Stimulated activated CD8-positive, alpha-beta memory T cell treated with anti-CD3 and anti-CD28 coated beads, Interleukin-4, amount 100 ng/mL, for 1 hour (primary cell): ENCODE measurements at places on chromosomes 1 and 21.

DNA sequence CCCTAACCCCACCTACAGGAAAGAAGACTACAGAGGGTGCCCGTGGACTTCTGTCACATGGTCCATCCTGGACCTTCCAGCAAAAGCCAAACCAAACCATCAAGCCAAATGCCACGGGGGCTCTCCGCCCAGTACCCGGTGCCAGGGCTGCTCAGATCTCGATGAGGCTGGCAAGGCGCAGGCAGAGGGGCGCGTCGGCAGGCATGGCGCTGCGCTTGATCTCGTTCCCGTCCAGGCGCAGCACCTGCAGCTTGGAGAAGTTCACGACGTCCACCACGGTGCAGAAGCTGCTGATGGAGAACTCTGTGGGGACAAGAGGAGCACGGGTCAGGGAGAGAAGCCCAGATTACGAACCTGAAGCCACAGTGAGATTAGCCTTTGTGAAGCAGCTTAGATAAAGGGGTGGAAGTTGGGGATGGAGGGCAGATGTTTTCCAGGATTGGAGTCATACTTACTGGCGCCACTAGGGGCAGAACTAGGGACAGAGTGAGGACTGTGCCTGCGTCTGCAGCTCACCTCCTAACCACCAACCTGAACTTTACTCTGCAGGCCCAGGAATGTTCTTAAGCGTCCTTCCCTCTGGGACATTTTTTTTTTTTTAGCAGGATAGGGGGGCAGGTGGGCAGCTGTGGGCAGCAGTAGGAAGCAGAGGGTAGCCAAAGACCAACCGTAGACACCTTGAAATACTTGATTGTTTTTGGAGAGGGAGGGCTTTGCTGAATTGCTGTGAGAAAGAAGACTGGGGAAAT, 8.6 kb downstream of the FMOD start:
- DNase-seq, result no peak

DNA sequence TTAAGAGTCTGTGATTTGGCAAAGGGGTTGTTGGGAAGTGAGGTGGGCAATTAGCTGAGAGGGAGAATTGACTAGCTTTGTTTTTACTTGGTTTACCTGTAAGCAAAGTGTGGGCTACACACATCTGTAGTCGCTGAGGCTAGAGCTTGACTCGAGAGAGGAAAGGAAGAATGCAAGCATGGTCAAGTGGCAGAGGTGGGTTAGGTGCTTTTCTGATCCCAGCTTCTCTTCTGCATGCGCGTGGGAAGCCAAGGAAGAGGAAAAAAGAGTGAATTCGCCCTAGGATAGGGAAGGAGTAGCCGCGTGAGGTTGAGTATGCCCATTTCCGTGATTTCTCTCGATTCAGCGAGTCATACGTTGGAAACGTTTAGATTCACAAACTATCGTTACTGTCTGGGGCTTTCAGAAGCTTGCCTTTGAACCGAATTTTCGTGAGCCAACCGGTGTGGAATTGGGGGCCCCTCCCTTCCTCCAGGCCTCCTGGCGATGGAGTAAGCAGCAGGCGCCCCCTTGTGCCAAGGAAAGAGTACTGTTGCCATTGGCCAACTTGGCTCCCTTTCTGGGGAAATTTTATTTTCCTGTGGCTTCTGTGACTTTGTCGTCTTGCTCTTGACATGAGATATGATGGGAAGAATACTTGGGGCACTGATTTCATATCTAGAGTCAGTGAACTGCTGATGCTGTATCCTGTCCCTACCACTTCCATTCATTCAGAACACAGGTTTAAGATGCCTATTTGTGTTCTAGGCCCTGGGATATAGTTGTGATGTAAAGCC, 1.3 kb downstream of the PIGV start:
- peak; percentile 56 for DNase-seq

DNA sequence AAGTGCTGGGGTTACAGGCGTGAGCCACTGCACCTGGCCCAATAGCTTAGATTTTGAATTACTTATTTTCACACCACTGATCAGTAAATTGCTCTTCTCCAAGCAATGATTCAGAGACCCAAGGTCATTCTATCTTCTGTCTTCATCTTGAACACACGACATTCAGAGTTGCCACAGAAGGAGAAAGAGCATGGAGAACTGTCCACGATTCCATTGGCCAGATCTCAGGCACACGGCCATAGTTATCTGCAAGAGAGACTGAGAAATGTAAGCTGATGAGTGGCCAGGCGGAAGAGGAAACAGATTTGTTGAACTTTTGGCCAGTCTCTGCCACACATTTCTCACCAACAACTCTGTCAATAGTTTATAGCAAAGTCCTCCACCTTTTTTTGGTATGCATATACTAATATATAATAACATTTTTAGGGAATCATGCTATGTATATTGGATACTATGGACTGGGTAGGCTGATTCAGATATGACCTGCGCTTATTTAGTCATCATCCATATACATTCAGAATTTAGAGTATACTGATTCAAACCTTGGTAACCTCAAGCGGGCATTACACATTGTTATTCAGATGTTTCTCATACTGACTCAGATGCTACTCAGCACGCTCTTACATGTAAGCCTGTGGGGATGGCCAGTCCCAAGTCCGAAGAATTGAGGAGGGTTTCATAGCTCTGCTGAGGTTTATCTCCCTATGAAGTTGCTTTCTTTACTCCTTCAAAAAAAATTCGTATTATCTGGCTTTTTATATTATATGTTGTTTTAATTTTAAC, 25.5 kb upstream of the CAP1 start:
- DNase-seq, result no peak

- DNase-seq, result no peak
Measured at GRCh38 chr21:18164933-18165332, 79.7 kb upstream of the CHODL start.

DNA sequence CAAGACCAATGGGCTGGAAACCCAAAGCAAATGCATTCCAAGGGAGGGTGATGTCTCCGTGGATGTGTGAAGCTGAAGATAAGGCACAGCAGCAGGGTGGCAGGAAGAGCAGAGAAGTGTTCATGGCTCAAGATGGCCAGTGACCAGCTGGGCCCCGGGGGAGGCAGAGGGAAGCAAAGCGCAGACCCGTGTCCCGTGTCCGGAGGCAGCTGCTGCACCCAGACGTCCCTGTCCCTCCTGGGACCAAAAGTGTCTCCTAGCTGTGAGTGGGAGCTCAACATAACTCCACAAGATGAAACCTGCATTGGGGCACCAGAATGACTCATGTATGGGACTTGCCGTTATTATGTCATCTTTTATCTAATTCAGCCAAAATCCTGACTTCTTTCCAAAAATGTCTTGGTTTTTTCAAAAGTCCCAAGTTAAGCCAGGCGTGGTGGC, 118.2 kb downstream of the RIPK4 start:
- DNase-seq, result no peak

- DNase-seq, result no peak
Measured at GRCh38 chr1:45378184-45378583, 37.9 kb upstream of the MUTYH start.

- no peak for DNase-seq
Measured at GRCh38 chr1:97350241-97350640, 570.6 kb downstream of the DPYD start.

DNA sequence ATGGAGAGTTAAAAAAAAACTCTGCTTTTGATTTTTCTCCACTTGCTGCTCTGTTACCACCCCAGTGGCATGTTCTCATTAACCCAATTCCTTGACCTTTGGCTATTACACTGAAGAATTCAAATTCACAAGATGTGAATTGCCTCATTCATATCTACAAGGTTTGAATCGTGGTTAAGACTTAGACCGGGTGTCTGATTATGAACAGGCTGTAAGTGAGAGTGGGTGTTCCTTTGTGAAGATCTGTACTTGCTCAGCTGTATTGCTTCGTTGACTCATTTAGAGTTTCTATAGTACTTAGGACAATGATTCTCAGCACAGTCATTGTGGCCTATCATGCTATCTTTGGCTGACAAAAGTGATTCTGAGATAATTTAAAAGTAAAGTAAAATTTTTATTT, 36.4 kb downstream of the DNM3 start:
- no peak for DNase-seq

GRCh38 chr1:58183286-58183685, 363.2 kb downstream of the OMA1 start:
- no peak for DNase-seq

DNA sequence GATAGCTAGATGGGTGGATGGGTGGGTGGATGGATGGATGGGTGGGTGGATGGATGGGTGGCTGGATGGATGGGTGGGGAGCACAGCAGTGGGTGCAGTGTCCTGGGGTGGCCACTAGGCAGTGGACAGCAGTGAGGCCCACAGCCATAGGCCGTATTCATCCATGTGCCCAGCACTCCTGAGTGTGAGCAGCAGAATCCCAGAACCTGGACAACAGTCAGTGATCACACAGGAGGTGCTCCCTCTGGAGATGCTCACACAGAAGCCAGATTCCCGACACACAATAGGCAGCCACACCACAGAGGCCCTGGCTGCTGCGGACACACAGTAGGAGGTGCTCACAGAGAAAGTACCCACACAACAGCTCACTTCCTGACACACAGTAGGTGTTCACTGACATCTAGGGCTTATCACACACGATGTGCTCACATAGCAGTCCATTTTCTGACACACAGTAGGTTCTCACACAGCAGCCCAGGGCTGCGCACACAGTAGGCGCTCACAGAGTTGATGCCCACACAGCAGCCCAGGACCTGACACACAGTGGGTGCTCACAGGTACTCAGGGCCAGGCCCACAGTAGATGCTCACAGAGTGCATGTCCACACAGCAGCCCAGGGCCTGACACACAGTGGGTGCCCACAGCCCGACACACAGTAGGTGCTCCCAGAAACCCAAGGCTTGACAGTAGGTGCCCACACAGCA, 64.0 kb downstream of the RAP1GAP start:
- no peak for DNase-seq

GRCh38 chr1:228392111-228392936, 14.3 kb downstream of the TRIM11 start:
- no peak for DNase-seq

DNA sequence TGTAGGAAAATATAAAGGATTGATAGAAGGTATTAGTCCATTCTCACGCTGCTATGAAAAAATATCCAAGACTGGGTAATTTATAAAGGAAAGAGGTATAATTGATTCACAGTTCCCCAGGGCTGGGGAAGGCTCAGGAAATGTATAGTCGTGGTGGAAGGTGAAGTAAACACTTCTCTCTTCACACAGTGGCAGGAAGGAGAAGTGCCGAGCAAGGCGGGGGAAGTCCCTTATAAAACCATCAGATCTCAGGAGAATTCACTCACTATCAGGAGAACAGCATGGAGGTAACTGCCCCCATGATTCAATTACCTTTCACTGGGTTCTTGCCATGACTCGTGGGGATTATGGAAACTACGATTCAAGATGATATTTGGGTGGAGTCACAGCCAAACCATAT, 1806.0 kb downstream of the MRPL39 start:
- no peak for DNase-seq

- no peak for DNase-seq
Measured at GRCh38 chr1:165481820-165482532, 37.0 kb upstream of the RXRG start.

DNA sequence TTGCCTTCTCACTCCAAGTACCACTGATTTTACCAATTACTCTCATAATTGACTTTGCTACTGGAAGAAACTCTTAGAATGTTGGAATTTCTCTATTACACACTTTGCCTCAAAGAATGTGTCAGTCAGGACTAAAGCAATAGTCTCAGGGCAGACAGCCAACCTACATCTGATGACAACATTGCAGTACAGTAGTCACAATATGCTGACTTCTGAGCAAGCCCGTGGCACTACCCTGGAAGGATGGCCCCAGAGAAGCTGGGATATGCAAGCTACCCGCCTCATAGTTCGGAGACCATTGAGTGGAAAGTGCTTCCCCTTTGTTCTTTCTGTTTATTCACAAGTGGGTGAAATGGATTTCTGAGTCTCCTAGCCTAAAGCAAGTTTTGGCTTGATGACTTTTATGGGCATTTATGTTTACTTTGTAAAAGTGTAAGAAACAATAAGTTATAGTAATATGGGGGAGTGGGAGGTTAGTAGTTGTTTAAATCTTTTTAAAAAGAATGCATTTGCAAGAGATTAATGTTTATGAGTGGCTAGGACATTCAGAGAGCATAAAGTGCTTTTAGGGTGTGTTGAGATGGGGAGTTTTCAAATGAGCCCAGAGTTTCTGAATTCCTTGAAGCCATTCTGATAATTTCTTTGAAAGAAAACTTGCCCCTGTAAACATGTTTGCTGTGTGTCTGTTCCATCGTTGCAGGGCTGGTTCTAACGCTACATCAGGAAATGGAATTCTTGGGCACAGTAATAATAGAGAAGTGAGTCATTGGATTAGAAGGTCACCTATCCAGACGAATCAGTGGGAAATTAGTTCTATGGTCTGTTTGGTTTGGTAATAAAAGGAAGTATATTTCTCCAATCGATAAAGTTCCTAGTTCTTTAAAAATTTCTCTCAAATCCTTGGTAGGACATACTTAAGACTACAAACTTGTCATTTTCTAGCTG, 63.8 kb downstream of the LMO4 start:
- DNase-seq, result no peak

- no peak for DNase-seq
Measured at GRCh38 chr1:19786988-19787423, 12.7 kb downstream of the TMCO4 start.

DNA sequence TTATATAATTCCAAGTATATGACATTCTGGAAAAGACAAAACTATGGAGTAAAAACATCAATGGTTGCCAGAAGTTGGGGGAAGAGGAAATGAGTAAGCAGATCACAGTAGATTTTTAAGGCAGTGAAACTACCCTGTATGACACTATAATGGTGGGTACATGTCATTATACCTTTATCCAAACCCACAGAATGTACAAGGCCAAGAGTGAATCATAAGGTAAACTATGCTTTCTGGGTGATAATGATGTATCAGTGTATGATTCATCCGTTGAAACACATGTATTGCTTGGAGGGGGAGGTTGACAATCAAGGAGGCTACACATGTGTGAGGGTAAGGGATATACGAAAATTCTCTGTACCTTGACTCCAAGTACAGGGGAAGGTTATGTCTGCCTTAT, 862.7 kb downstream of the PLA2G4A start:
- no peak for DNase-seq

DNA sequence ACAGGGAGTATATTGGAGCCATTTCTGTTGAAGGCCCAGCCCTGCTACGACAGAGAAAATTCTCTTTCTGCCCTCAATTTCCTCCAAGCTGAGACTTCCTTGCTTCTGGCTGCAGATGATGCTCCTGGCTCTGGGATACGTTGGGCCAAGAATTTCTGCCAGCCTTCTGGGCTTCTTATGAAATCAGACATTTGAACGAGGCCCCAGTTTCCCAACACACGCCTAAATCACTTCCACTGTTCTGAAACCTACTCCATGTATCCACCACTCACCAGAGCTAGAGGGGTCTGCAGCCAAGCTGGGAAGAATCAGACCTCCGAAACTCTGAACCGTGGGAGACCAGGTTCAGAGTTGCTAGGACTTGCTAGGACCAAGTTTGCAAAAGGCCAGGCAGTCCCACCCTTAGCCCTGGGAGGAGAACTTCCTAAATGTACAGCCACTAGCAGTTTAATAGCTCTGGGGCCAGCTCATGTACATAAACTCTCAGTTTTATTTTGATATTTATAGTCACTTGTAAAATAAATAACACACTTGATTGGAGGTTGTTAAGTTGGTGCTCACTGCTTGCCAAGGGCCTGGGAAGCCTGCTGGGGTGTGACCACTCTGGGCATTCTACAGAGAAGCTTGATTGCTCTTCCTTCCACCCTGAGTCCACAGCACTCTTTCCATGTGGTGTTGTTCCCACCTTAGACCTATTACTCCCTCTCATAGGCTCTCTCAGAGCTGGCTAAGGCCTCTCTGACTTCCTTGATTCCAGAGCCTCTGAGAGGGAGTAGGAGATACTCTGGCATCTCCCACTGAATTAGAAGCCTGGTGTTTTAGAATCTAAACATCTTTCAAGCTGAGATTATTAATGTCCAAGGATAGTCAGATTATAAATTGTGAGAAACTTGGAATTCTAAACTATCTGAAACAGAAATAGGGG, 83.4 kb upstream of the TRABD2B start:
- no peak for DNase-seq
